ENCODE measurements at places on chromosomes 13 and 19.

DNA sequence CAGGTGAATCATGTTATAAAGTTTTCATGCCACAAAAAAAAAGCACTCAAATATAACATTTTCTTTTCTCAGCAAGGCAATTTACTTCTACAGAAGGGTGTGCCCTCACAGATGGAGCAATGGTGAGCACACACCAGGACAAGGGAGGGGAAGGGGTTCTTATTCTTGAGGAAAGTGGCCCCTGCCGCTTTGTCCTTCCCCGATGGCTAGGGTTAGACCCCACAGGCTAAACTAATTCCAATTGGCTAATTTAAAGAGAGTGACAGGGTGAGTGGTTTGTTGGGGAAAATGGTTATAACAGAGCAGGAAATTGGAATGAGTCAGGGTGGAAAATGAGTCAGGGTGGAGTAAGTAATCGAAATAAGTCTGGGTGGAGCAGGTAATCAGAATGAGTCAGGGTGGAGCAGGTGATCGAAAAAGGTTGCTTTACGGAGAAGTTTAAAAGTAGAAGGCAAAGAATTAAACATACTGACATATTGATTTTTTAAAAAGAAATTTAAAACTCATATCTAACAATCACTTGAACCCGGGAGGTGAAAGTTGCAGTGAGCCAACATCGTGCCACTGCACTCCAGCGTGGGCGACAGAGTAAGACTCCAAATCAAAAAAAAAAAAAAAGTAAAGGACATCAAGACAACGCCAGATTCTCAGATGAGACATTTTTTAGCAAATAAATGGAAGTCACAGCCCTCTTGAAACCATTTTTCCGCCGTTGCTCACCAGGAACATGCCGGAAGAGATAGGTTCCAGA is 813 bp downstream of the ZNF562 start:
- no peak for DNase-seq

GRCh38 chr13:29802621-29803020 is 47.8 kb downstream of the UBL3 start:
- DNase-seq, result no peak

GRCh38 chr13:44938854-44939253 is 50.4 kb downstream of the NUFIP1 start:
- DNase-seq, result no peak

GRCh38 chr19:31937983-31938382 is 407.4 kb upstream of the ZNF507 start:
- no peak for DNase-seq

DNA sequence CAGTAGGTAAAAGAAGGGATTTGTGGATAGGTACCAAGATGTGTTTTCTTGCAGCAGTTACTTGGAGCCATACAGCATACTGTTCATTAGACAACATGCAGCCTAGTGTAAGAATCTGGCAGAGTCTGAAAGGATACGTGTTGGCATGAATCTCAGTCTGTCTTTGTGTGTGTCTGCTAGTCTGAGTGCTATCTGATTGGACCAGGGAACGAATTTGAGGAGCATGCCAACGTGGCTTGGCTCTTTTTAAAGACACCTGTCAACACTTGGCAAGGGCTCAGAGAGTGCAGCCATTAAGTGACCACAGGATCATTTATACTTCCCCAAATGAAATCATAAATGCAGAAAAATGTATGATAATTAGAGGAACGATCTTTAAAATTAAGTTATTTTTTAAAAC is 27.6 kb upstream of the ATXN8OS start:
- no peak for DNase-seq

DNA sequence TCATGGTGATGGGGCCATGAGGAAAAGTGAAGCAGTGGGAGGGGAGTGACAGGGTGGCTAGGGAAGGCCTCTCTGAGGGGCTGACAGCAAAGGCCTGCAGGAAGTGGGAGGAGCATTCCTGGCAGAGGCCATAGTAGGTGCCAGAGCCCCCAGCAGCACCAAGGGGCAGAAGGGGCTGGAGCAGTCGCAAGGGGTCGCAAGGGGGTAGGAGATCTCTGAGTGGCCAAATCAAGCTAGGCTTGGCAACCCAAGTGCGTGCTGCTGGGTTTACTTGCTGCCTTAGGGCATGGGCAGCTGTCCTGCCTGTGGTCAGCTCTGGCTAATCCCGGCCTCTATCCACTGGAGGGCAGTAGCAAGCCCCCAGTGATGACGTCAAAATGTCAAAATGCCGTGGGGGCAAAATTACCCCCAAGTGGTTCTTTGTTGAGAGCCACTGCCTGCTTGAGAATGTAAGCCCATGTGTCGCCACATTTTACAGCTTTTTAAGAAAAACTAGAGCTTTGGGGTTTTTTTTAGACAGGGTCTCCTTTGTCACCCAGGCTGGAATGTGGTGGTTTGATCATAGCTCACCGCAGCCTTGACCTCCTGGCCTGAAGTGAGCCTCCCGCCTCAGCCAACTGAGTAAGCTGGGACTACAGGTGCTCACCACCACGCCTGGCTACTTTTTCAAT is 11.8 kb downstream of the CCDC97 start:
- DNase-seq, result no peak

DNA sequence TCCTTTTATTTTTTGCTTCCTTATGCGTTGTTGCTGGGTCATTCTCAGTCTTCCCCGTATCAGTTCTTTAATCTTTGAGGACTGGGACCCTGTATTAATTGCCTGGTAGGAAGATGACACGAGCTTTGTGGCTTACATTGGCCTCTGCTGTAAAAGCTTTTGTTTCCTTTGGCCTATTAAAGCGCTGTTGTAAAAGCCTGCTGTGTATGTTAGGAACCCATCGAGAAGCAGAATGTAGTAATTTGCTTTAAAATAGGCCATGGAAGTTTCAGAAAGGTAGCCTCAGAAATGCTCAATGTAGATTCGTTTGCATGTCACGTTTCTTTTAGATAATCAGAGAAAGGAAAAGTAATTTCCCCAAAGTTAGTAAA is 257.5 kb upstream of the STARD13 start:
- no peak for DNase-seq

DNA sequence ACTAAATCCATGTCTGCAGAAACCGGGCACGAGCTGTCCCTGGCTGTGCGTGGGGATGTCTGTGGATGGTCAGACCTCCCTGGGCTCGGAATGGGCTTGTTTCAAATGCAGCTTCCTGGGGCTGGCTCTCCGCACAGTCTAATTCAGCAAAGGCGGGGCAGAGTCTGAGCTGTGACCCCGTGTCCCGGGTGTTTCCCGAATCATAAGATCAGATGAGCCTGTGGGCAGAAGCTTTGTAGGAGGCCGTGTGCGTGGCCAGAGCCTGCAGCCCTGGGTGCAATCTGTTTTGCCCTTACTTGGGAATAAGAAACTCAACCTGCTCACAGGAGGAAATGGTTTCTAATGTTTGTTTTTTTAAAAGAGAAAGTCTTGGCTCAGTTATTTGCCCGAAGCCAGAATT is 13.9 kb upstream of the GNA11 start:
- DNase-seq, result no peak

- DNase-seq, result no peak
These were observed 1.3 kb upstream of the LENG1 start for GRCh38 chr19:54160854-54161253.

DNA sequence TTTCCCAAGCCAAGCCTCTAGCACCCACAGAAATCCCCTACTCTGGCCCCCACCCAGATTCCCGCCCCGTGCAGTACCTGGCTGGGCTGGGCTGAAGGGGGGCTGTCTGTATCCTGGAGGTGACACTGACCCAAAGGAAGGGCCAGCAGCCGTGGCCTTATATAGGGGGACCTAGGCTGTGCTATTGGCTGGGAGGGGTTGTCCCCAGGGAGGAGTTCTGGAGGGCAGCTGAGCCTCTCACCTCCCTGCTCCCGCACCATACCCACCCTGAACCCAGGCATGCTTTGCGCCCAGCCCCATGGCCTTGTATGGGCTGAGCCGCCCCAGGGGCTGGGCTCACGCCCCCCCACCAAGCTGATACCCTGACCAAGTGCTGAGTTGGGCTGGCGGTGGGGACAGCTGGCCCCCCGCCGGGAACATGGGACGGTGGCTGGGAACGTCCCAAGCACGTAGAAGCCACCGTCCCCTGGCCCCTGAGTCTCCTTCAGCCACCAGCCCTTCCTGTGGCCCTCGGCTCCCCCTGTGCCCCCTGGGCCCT is at the start of gene CKM:
TSS of gene CKM (minus strand) at position 132 of the 538 bp plus-strand sequence. CDS start 3,162 bp downstream, outside the sequence.
- no peak for DNase-seq

DNA sequence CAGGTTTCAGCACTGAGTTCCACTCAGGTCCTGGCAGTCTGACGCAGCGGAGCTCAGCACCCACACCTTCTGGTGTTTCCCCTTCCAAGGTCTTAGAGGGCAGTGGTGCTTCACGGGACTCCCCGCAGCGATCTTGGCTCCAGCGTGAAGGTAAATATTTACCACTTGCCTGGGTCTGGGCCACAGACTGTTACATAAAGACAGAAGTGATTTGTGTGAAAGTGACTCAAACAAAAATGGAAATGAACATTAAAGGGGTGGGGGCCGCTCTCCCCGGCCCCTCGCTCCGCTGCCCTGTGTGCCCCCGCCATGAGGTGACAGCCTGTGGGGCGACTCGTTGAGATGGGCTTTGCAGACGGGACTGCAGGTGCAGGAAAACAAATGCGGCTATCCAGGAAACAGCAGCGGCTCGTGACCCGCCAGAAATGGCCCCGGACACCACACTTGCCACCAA is 55.0 kb downstream of the GGACT start:
- peak; percentile 90 for DNase-seq

DNA sequence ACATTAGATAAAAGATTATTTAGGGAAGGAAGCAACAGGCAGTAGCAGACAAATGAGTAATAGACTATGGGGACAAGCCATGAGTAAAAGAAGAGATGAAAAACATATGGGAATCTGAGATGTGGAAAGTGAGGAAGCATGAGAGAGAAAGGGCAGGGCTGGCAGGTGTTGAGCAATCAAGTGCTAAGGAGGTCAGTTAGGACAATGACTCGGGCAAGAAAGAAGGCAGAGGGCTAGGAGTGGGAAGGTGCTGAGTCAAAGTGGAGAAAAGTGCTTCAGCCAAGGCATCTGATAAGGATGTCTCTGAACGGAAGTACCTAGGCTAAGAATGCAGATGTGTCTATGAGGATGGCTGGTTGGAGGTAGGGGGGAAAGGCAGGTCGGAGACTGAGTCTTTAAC is 291.9 kb upstream of the HTR2A start:
- no peak for DNase-seq

GRCh38 chr13:23921451-23921888 is 24.2 kb upstream of the C1QTNF9B start:
- no peak for DNase-seq

- peak; percentile 69 for DNase-seq
These were observed 12.4 kb downstream of the PRKD2 start for GRCh38 chr19:46704379-46705076.

- DNase-seq, result peak; percentile 43
These were observed 72.2 kb downstream of the CEBPG start for GRCh38 chr19:33445442-33446329.

DNA sequence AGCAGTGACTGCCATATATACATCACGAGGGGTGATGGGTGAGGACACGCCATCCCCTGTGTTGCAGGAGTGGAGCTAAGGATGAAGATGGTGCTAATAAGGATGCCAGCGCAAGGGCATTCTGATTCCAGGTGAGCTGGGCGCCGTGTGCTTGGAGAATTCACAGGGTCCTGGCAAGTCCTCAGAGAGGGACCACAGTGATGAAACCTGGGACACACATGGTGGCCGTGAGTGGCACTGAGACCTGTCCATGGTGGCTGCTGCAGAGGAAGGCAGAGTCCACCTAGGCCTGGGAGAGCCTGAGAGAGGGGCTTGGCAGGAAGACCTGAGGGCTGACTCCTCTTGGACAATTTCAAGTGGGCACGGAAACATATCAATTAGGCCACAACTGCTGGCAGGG is 65.2 kb downstream of the RFX2 start:
- DNase-seq, result no peak

DNA sequence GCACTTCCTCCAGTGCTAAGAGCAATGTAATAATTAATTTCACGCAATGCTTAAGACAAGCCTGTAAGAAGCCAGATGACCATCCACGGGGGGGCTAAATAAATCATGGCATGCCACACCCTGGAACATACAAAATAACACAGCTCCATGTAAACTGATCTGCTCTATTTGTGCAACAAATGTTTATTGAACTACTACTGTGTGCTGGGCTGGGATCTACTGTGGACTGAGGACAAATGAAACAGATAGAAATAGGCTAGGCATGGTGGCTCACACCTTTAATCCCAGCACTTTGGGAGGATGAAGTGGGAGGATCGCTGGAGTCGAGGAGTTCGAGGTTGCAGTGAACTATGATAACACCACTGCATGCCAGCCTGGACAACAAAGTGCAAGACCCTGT is 21.3 kb downstream of the TGFB1 start:
- no peak for DNase-seq

DNA sequence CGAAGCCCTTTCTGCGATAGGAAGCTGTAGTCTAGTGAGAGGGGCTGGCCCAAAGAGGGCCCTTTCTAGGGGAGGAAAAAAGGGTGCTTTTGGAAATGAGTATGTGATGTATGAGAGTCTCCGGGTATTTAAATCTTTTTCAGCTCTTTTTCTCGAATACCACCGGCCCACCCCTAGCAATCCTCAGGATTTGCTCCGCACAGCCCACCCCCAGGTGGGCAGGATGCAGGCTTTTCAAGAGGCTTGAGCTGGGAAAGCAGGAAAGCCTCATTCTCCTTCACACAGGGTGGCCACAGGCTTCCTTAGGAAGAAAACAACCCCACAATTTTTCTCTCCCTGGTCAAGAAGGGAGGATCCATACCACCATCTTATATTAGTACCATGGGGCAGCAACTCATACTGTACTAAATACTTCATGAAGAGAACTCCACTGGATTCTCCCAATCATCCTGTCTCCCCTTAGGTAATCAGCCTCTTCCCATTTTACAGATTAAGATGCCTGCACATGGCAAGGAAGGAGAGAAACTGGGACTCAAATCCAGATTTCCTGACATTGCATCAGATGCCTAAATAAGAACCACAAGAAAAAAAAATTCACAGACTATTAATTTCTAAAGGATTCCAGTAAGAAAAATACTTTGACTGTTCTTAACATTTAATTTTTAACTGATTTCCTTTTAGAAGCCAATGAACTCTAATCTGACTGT is 84.4 kb downstream of the STK24 start:
- no peak for DNase-seq

GRCh38 chr13:80334597-80335260 is 6.2 kb downstream of the SPRY2 start:
- DNase-seq, result no peak

- DNase-seq, result no peak
These were observed 3.8 kb downstream of the CBY2 start for GRCh38 chr13:45705918-45706317.

- DNase-seq, result no peak
These were observed 178.9 kb downstream of the COL4A1 start for GRCh38 chr13:110127986-110128511.

GRCh38 chr13:94178625-94179244 is 300.7 kb downstream of the DCT start:
- no peak for DNase-seq

DNA sequence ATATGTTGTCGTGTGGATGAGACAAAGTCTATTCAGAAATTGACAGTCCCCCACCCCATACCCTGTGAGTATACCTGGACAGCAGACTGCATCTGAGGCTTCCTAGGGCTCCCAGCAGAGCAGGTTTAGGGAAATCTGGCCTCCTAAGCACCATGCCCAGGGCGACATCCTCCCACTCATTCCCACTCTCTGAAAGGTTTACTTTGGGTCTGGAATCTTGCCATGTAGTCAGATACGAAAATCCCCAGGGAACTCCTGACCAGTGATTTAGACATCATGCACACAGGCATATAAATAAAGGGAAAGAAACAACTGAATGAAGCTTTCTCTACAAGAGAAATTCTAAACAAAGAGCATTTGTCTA is 717 bp upstream of the NALCN start:
- no peak for DNase-seq

Data from left lobe of liver (tissue), 2 donors.